ENCODE measurements at places on chromosomes 5 and 9. TPM values are rescaled to one million over a fixed set of nuclear protein-coding genes. Genes with fewer than 3 reads are reported as not detected.

GRCh38 chr5:132469380-132470009 lies 21.1 kb downstream of the IRF1 start:
- no peak for DNase-seq

- DNase-seq = peak; percentile 19
Observed at GRCh38 chr9:78121488-78121887, 89.9 kb upstream of the GNAQ start.

GRCh38 chr9:126856326-126856877 lies 4.0 kb upstream of the ZBTB34 start:
- DNase-seq = no peak

DNA sequence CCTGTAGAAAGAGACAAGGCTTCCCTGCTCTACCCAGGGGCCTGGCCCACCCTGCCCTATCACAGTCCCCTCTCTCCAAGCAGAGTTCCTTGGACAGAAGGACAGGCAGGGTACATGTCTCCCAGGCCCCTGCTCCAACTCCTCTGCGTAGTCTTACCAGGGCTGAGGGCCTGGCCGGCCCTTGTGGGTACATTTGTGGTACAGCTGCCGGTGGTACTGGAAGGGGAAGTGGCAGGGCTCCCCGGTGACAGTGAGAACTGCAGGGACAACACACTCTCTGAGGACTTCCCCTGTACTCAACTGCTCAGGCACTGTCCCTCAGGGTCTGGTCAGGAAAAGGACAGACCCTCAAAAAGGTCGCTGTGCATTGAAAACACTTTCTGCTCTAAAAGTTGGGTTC lies 3.6 kb downstream of the F12 start:
- no peak for DNase-seq

PTPN3 gene
- 33.6 TPM for total RNA-seq

C5 gene
- total RNA-seq = 0.89 TPM

PRSS3 gene
- total RNA-seq = 5.1 TPM
